ENCODE measurements at places on chromosomes 7 and 10. TPM values are rescaled to one million over a fixed set of nuclear protein-coding genes. Genes with fewer than 3 reads are reported as not detected.

GRCh38 chr7:74400420-74401136 lies 53.1 kb upstream of the GTF2IRD1 start:
- no peak for DNase-seq

GRCh38 chr10:69211104-69211503 lies 9.0 kb upstream of the HKDC1 start:
- no peak for DNase-seq

DNA sequence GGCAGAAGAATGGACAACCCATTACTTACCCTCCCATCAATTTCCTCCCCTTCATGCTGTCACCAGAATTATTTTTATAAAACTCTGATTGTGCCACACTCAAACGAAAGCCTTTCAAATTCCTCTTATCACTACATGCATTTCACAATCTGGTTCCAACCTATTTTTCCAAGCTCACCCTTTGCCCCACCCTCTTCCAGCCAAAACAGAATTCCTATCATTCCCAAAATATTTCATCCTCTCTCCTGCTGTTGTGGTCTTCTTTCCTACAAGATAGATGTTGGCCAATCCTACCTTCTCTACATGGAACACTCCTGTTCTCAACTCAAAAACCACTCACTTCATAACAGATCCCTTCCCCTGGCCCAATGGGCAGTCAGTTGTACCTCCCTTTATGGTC lies 111.5 kb downstream of the ELAPOR2 start:
- no peak for DNase-seq

DNA sequence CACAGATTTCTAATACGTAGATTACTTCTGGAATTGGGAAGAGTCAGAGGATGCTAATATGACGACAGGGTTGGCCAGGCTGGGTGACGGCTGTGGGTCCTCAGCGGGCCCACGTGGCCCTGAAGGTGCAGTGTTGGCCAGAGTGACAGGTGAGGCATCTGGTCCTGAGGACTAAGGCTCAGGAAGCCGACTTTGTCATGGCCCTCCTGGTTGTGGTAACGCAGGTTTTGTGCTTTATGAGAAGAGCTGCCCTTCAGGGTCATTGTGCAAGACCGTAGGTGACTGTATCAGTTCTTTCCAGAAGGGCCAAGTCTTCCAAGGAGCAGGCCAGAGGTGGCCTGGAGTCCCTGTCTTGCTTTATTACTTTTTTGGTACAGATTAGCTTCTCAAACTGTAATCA lies 2.5 kb downstream of the EIF3B start:
- DNase-seq: no peak

Gene HTR7
- total RNA-seq: not detected

Gene ETV1
- total RNA-seq: 5.6 TPM

DNA sequence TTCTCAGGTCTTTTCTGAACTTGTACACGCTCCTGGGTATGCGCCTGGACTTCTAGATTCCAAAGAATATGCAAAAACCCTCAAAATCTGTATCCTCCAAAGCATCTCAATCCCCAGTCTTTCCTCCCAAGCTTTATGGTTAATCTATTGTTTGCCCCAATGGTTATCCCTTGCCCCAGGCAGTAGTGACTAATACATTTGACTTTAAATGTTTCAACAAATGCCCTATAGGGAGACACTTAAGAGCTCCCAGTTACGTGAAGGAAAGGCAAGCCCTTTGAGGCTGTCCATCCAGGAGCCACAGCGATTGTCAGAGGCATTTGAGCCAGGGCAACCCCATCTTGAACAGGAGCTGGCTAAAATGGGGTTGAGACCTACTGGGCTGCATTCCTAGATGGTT lies 12.7 kb upstream of the FOXL3 start:
- DNase-seq: no peak

- no peak for DNase-seq
These were observed 82.8 kb upstream of the EEPD1 start for GRCh38 chr7:36070230-36070629.

DNA sequence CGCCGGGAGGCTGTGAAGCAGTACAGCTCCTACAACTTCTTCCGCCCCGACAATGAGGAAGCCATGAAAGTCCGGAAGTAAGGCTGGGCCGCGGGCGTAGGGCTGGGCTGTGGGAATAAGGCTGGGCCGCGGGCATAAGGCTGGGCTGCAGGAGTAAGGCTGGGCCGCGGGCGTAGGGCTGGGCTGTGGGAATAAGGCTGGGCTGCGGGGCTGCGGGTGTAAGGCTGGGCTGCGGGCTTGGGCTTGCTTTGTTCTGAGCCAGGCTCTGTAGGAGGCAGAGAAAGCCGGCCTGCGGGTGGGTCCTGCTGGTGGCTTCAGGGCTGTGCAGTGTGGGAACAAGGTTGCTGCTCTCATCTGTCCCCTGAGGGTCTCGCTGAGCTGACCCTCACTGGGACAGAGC lies 12.5 kb downstream of the PFKFB3 start:
- no peak for DNase-seq

DNA sequence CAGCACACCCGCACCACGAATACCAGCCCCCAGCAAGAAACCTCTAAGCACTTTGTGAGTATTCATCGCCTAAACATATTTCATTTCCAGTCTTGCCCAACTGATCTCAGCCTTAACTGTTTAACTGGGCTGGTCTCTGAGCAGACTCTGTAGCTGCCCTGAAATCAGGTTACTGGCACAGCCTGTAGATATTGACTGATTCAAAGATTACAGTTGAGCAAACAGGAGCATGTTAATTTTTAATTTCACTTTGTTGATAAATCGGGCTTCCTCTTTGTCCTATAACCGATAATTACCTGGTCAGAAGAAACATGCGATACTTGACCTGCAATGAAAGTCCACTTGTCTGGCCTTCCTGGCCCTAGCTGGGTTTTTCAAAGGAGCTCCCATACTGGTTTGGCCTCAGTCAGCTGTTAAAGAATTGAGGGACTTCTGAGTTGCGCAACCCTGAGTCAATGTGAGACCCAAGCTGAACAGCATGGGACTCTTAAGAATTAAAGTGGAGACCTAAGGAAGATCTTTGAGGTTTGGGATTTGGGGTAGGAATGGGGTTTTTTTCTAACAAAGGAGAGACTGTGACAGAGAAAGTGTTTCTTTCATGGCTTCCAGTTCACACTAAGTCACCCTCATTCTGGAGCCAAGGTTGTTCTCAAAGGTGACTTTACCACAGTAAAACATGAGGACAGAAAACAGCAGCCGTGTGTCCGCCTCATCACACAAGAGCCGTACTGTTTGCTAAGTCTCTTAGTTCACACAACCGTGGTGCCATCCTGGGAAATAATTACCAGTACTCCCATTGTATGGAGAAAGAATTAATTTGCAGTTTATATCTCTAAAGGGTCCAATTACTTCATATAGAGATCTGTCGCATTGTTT lies 75.9 kb downstream of the PPP1R3C start:
- DNase-seq: no peak

GRCh38 chr10:68212721-68213352 lies 19.1 kb downstream of the ATOH7 start:
- DNase-seq: peak; percentile 56
